ENCODE measurements at places on chromosomes 6 and 20.

GRCh38 chr20:33840160-33840559 lies 29.0 kb downstream of the CHMP4B start:
- DNase-seq = no peak

DNA sequence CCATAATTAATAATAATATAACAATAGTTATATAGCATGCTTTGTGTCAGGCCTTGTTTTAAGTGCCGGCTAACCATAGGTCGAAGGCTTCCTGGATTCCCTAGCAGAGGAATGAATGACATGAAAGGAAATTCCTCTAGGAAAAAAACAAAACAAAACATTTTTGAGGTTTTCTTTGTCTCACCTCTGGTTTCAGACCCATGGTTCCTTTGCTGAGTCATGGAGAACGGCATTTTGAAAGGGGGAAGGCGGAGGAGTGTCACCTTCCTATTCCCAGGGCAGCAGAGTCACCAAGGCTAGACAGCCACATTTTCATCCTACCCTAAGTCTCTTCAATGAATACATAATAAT lies 25.3 kb upstream of the CCND3 start:
- DNase-seq = no peak

DNA sequence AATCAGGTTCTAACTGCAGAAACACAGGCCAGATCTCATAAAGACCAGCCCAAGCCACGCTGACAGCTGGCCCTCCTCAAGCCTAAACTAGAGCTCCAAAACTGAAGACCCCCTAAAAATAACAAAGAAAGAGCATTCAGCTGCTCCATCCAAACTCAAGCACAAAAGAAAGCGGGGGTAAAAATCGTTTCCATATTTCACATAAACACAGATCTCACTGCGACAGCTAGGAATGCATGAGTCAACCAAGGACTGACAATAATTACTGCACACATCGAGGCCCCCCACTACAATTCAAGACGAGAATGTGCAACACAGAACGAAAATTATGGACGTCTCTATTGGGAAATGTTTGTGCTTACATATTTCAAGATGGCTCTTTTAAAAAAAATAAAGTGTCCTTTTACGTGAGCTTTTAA lies 31.1 kb downstream of the CNKSR3 start:
- no peak for DNase-seq

DNA sequence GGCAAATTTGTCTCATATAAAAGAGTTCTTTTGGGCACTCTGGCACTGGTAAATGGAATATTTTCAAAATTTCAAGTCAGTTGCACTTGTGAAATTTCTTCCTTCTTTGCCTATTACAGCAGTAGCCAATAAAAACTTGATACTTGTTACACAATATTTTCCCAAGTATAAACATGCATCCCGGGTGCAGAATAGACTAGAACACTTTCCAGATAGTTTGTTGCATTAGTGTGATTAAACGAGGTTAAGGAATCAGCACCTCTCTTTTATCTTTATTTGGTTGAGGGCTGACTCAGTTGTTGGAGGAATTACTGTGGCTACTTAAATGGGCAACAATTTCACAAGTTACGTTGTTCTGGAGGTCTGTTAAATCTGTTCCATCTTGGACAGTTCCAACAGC lies 467.5 kb downstream of the CDKAL1 start:
- DNase-seq = no peak

DNA sequence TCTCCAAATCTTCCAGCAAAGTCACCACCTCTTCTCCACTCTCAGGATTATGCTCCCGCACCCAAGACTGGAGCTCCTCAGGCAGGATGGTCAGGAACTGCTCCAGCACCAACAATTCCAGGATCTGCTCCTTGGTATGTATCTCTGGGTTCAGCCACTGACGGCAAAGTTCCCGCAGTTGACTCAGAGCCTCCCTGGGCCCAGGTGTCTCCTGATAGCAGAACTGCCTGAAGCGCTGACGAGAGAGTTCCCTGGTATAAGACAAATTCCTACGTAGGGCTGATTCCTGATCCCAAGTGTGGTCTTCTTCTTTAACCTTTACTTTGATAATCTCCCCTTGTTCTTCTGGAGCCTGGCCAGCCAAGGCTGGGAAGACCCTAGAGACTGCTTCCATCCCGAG lies 60.6 kb downstream of the GPX5 start:
- DNase-seq = no peak

DNA sequence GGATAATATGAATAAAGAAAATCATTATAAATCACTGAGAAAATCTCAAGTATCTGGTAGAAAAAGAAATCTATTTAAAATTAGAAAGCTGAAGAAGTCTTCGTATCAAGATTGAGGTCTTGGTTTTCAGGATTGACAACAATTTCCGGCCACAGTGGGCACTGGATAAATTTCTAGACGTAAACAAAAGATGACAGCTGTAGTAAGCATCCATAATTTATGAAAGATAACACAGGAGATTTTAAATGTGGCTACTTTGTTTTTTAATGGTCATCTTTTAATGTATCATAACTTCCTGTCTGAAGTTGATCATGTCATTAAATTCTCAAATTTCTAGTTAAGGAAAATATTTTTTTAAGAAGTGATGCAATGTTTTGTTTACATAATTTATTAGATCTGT lies 444.2 kb downstream of the HTR1B start:
- no peak for DNase-seq

DNA sequence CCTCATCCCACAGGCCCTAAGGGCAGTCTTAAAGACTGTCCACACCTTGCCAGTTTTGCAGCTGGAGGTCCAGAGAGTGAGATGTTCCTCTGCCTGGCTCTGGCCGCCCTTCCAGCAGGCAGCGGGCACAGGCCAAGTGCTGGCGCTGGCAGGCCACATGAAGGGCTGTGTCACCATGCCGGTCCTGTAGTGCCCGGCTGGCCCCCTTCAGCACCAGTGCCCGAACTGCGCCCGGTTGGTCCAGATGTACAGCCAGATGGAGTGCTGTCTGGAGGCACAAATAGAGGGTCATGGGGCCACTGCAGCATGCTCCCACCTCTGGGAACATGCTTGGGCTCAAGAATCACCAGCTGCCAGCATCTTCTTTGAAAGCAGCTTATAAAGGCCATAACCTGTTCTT lies 3.8 kb downstream of the NFKBIE start:
- DNase-seq = no peak

GRCh38 chr6:161660666-161661571 lies 387.1 kb upstream of the AGPAT4 start:
- DNase-seq = no peak

GRCh38 chr20:14582855-14583254 lies 245.4 kb upstream of the FLRT3 start:
- DNase-seq = no peak

DNA sequence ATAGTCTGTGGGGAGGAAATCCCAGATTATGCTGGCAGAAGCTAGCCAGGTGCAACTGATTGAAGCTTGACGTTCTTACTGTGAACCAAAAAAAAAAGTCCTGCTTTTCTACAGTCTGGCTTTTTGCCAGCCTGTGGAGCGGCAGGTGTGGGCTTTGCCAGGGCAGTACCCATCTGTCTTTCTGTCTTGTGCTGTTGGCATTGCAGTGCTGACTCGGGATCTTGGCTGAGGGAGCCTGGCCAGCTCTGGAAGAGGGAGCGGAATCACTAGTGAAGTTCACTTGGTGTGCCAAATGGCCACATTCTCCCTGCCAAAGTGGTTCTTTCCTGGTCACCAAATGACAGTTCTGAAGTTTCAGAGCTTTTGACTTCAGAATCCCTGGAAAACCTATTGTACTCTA lies 5.0 kb downstream of the KIF3B start:
- no peak for DNase-seq

DNA sequence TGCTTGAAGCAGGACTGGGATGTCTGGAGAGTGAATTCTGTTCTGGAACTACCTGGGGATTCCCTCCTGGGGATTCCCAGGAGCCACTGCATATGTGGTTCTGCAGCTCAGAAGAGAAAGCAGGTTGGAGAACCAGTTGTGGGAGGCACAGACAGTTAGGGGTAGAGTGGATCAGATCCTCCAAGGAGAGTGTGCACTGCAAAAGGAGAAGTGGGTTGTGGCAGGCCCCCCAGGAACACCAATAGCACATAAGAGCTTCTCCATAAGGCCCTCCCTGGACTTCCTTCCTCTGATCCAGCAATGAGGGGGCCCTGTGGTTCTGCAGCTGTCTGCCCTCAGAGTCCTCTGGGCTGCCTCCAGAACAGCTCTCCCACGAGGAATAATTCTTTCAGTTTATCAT lies 369.2 kb upstream of the CNR1 start:
- DNase-seq = no peak

DNA sequence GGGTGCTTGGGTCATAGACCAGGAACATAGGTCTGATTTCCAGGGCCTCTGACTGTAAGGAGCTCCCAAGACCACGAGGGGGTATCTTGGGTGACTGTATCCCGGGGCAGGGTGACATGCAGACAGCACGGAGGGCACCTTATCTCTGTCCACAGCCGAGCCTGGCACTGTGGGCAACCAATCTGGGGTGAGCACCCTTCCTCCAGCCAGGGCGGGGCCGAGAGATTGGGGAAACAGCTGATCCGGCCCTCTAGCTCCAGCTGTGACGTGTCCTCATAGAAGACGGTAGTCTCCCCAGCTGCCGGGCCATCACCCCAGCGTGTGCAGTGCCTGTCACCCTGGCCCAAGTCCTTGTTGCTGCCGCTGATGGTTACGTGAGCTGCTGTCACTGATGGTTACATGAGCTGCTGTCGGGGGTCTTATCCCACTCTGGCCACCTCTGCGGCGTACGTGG lies 139.6 kb upstream of the RNF24 start:
- no peak for DNase-seq

- no peak for DNase-seq
These were observed 736.6 kb downstream of the KIF16B start for GRCh38 chr20:15836634-15837033.

DNA sequence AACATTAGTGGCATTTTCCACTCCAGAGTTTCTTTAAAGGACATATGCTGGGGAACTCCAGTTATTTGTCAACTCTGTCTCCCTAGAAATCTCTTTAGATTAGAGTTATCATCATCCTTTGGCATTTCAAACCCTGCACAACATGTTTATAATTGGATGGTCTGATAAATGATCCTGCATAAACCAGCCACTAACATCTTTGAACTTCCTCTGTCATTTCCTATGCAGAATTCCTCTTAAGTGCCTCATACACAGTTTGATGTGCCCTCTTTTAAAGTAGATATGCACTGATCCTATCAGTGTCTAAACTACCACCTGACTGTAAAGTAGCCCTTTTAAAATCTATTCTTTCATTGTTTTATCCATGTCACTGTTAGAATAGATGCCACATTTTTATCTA lies 306.3 kb upstream of the IRAK1BP1 start:
- no peak for DNase-seq

- no peak for DNase-seq
These were observed 22.1 kb downstream of the AFDN start for GRCh38 chr6:167848783-167849182.

DNA sequence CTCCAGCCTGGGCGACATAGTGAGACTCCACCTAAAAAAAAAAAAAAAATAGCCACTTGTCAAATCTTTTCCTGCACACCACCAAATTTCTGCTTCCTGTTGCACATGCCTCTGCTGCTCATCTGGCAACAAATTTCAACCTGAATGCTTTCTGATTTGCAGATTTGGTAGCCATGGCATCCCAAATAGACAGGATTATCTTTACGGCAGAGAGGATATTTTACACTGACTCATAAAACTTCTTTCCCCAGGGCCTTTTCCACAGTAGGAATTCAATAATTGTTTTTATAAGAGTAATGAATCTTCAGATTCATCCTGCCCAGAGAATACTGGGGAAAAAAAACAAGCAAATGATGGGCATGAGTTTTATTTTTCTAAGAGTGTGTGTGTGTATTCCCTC lies 264.6 kb downstream of the FRK start:
- DNase-seq = no peak

DNA sequence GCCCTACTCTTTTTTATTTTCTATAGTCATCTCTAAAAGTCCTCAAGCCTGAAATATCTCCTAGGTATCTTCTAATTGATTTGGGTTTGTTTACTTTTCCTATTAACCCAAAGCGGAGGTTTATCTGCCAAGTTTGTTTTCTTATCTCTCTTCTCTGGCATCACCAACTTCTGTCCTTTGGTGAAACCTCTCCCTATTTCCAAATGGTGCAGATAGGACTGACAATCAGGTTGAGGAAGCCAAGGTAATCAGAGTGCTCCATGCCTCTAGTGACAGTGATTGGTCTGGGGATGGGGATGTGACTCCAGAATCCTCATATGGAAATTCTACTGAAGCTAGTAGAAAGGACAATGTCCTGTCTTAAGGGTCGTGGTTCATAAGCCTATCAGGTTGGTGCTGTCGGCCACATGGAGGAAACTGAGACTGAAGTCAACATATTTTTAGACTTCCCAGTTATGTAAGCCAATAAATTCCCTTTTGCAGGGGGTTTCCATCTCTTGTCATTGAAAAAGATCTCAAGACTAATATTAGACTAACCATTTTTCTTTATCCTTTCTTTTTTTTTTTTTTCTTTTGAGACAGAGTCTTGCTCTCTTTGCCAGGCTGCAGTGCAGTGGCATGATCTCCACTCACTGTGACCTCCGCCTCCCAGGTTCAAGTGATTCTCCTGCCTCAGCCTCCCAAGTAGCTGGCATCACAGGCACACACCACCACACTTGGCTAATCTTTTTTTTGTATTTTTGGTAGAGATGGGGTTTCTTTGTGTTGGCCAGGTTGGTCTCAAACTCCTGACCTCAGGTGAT lies 28.0 kb downstream of the KIF6 start:
- no peak for DNase-seq

DNA sequence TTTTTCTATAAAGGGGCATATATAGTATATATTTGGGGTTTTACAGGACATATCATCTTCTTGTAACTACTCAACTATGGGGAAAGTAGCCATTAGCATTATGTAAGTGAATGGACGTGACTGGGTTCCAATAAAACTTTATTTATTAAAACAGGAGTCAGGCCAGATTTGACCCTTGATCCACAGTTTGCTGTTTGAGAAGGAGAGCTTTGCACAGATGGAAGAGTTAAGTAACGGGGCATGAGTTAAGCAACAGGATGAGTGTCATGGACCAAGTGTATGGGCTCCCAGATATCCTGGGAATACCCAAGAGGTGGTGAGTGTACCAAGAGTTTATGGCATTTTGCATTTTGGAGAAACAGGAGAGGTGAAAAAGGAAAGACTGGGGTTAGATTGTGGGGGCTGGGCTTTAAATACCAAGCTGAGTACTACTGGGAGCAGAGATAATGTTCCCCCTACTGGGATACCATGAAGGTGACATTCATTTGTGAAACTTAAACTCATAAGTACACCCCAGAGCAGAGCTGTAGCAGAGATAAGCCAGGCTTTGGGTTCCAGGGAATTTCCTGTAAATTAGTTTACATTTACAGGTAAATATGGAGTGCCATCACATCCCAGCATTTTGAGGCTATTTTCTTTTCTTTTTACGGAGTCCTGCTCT lies 18.5 kb upstream of the SCUBE3 start:
- no peak for DNase-seq

DNA sequence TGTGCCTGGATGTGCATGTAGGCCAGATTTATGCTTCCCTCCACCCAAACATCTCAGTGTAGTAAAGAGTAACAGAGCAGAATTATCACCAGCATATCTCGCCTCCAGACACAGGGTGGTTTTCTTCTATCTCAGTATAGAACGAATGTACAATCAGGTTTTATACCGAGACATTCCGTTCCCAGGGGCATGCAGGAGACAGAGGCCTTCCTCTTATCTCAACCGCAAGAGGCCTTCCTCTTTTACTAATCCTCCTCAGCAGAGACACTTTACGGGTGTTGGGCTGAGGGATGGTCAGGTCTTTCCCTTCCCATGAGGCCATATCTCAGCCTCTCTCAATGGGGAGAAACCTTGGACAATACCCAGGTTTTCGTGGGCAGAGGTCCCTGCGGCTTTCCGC lies 36.4 kb upstream of the MC3R start:
- no peak for DNase-seq

- no peak for DNase-seq
These were observed 22.9 kb downstream of the OR2B2 start for GRCh38 chr6:27889275-27889627.

Data from activated CD8-positive, alpha-beta memory T cell treated with anti-CD3 and anti-CD28 coated beads for 4 hours (primary cell).